ENCODE measurements at places on chromosomes 3 and 15. TPM values are rescaled to one million over a fixed set of nuclear protein-coding genes. Genes with fewer than 3 reads are reported as not detected.

- H3K4me3 ChIP-seq, result peak overlapping the region; percentile 76
- peaks cover 14% of the 10 kb centered on the region for H3K4me1 ChIP-seq
- H3K36me3 ChIP-seq, result no peaks in the 10 kb centered on the region
- H3K27me3 ChIP-seq, result peaks cover 5% of the 10 kb centered on the region
- H3K27ac ChIP-seq, result no peak overlapping the region
Observed at GRCh38 chr3:32177702-32178198, 60.7 kb upstream of the CMTM8 start.

DNA sequence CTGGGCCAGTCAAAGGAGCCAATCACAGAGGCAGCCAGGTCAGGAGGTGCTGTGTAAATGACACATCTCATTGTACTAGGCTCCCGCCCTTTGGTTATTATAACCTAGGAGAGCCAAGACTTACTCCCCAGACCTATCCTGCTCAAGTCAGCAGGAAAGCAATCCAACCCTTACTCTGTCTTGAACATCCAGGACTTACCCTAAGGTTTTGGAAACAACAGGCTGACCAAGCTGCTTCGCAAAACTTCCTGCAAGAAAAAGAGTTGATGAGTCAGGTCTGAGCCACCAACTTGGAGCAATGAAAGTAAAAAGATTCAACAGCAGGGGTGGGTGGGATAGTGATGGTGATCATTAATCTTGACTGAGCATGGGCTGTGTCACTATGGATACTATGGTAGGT, 144.4 kb downstream of the MYLK start:
- peaks cover 3% of the 10 kb centered on the region for H3K27me3 ChIP-seq
- H3K36me3 ChIP-seq, result no peaks in the 10 kb centered on the region
- H3K4me1 ChIP-seq, result no peaks in the 10 kb centered on the region
- no peak overlapping the region for H3K27ac ChIP-seq
- H3K4me3 ChIP-seq, result no peak overlapping the region

- H3K4me3 ChIP-seq, result no peak overlapping the region
- no peaks in the 10 kb centered on the region for H3K27me3 ChIP-seq
- DNase-seq, result no peak
- no peaks in the 10 kb centered on the region for H3K4me1 ChIP-seq
- H3K27ac ChIP-seq, result no peak overlapping the region
- H3K36me3 ChIP-seq, result no peaks in the 10 kb centered on the region
Observed at GRCh38 chr15:94125156-94125555, 106.2 kb upstream of the MCTP2 start.

GRCh38 chr3:10188804-10189556, 24.3 kb downstream of the IRAK2 start:
- no peaks in the 10 kb centered on the region for H3K36me3 ChIP-seq
- H3K4me1 ChIP-seq, result peaks cover 84% of the 10 kb centered on the region
- no peak for DNase-seq
- peak overlapping the region; percentile 65 for H3K4me3 ChIP-seq

DNA sequence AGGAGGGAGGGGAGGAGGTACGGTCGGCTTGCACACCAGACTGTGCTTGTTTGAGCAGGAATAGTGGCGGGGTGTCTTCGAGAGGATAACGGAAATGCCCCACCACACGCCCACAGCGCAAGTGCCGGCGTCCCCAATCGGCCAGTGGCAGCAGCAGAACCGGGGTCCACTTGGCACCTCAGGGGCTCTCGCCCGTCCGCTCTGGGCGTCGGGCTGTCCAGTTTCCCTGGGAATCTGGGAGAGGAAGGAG, 53.7 kb downstream of the CCDC54 start:
- peak overlapping the region; percentile 84 for H3K4me3 ChIP-seq
- peak; percentile 38 for DNase-seq

DNA sequence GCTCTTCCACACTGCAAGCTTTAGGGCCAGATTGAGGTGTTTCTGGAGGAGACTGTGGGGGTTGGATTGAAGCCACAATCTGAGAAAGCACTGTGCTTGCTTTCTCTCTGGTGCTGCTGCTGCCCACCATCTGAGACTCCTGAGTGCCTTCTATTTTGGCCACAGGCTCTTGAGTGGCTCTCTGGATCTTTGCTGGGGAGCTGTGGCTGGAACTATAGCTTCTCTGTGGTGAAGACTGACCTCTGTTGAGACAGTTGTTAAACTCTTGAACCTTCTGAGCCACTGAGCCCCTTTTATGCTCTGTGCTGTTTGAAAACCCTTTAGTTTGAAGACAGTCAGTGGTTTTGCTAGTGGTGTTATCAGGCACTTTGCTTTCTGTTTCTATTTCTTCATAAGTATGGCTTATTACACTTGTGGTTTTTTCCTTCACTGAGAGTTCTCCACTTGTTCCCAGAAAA, 108.7 kb upstream of the TSPAN3 start:
- H3K4me3 ChIP-seq, result peak overlapping the region; percentile 56
- peak overlapping the region; percentile 26 for H3K27ac ChIP-seq

DNA sequence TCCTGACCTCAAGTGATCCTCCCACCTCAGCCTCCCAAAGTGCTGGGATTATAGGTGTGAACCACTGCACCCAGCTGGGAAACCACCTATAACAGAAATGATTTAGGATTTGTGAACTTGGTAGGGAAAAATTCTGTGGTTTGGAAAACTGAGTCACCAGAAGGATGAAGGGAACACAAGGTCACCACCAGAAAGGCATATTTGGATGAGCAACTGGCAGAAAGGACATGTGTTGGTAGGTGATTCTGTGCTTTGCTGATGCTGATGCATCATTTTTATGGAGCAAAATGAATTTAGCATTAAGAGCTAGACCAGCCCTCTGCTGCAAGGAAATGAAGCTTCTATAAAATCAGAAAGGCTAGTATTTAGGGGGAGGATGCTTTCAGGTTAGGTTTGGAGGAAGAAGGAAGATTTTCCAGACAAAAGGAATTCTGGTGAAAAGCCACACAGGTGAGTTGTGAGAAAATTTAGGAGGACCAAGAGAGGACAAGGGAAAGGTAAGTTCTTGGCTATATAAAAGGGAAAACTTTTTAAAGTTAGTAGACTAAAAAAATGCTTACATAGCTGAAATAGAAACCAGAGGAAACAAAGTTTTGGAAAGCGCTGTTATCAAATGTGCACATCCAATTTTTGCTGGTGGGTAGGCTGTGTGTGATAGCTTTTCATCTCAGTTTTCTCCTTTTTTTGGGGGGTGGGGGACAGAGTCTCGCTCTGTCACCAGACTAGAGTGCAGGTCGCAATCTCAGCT, 3.6 kb downstream of the PXK start:
- peaks cover 49% of the 10 kb centered on the region for H3K4me1 ChIP-seq
- no peak for DNase-seq
- H3K36me3 ChIP-seq, result peaks cover 14% of the 10 kb centered on the region
- peak overlapping the region; percentile 73 for H3K27ac ChIP-seq

GRCh38 chr3:13166243-13167063, 93.2 kb upstream of the IQSEC1 start:
- H3K4me3 ChIP-seq, result no peak overlapping the region
- H3K27ac ChIP-seq, result no peak overlapping the region
- no peaks in the 10 kb centered on the region for H3K4me1 ChIP-seq
- no peaks in the 10 kb centered on the region for H3K27me3 ChIP-seq
- H3K36me3 ChIP-seq, result no peaks in the 10 kb centered on the region
- no peak for DNase-seq

DNA sequence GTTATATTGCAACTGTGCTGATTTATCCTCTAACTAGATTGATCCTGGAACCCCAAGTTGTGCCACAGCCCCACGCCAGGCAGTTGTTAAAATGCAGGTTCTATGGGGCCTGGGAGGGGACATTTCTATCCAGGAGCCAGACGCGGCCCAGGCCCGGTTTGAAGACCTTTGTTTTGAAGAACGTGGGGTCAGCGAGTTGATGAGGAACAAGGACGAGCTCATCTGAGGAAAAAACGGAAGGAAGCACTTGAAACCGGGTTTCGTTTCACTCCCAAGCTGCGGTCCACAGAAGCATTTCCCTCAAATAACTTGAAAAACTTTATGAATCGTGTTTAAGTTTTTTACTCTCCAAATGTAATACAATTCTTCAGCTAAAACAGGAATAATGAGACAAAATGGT, 76.4 kb downstream of the CHSY1 start:
- H3K4me3 ChIP-seq, result no peak overlapping the region
- DNase-seq, result no peak
- H3K27me3 ChIP-seq, result no peaks in the 10 kb centered on the region
- H3K4me1 ChIP-seq, result peaks cover 24% of the 10 kb centered on the region

GRCh38 chr3:108661699-108662098, 72.2 kb downstream of the DZIP3 start:
- H3K27ac ChIP-seq, result no peak overlapping the region
- H3K36me3 ChIP-seq, result no peaks in the 10 kb centered on the region
- H3K4me1 ChIP-seq, result peaks cover 2% of the 10 kb centered on the region
- no peak for DNase-seq

DNA sequence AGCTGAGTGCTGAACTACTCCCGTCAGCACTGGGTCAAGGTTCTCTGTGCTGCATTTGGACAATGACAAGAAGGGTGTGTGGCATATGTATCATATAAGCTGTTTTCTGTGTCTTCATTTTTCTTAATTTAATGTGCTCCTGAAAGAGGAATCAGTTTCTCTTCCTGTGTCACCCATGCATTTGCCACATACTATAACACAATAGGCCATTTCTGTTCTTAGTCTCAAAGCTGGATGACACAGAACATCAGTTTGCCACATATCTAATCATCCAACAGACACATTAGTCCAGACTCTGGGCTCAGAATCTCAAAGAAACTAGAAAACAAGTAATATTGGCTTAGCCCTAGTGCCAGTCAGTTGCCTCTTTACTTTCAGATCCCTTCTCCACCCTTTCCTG, 34.1 kb downstream of the CEP19 start:
- no peaks in the 10 kb centered on the region for H3K27me3 ChIP-seq
- no peaks in the 10 kb centered on the region for H3K36me3 ChIP-seq
- DNase-seq, result no peak
- no peak overlapping the region for H3K27ac ChIP-seq

DNA sequence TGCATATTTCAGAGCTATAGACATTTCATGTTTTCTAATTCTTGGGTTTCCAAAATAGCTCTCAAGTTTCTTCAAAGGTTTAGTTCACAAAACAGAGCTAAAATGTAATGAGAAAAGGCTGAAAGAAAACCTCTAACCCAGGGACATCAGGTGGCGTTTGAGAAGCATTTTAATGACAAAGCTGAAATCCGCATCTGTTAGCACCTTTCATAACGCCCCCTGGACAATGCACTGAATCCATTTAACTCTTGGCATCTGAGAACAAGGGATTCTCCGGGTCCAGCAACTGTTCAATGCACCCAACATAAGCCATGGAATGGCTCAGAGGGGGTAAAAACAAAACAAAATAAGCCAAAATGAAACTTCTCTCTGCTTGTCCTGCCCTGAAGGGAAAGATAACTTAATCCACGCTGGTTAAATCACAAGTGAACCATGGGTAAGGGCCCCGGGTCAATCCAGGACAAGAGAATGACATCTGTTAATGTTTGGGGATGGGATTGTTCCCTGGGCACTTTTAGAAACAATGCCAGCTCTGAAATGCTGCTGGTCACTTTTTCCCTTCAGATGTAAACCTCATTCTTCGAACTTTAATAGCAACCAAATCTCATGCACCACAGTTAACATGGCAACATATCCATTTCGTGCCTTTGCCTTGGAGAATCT, 466.2 kb upstream of the ADAMTS9 start:
- peaks cover 2% of the 10 kb centered on the region for H3K36me3 ChIP-seq
- no peaks in the 10 kb centered on the region for H3K27me3 ChIP-seq
- no peak overlapping the region for H3K27ac ChIP-seq
- no peaks in the 10 kb centered on the region for H3K4me1 ChIP-seq

- no peak overlapping the region for H3K27ac ChIP-seq
- no peaks in the 10 kb centered on the region for H3K4me1 ChIP-seq
- no peaks in the 10 kb centered on the region for H3K27me3 ChIP-seq
- H3K4me3 ChIP-seq, result no peak overlapping the region
Observed at GRCh38 chr15:71444866-71445590, 329.8 kb downstream of the THSD4 start.

DNA sequence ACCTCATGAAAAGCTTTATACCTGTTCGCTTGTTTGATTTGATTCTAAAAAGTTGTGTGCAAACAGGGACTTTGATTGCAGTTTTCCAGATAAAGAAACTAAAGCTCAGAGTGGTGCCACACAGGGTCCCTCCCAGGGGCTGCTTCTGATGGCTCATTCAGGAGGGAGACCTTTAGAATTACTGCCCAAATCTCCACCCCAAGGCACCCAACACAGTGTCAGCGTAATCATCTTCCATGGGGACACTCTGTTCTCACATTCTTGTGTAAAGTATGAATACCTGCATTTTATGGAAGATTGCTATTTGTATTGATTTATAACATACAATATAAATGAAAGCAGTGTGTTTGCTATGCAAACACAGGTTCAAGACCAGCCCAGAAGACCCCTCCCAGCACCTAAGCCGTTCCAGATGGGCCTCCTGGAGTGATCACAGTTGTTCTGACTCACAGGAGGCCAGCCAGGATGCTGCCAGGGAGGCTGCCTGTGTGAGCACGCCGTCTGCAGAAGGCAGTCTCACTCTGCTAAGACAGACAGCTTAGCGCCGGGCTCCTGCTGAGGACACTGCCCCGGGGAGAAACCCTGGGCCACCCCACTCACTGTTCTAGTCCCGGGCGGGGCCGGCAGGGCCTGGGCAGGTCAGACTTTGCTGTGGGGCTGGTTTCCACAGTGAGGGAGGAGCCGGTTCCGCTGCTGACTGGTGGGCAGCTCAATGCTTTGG, 185.6 kb downstream of the FAM43A start:
- H3K4me3 ChIP-seq, result no peak overlapping the region
- H3K27ac ChIP-seq, result no peak overlapping the region
- no peak for DNase-seq
- H3K36me3 ChIP-seq, result no peaks in the 10 kb centered on the region
- H3K27me3 ChIP-seq, result peaks cover 17% of the 10 kb centered on the region
- no peaks in the 10 kb centered on the region for H3K4me1 ChIP-seq

DNA sequence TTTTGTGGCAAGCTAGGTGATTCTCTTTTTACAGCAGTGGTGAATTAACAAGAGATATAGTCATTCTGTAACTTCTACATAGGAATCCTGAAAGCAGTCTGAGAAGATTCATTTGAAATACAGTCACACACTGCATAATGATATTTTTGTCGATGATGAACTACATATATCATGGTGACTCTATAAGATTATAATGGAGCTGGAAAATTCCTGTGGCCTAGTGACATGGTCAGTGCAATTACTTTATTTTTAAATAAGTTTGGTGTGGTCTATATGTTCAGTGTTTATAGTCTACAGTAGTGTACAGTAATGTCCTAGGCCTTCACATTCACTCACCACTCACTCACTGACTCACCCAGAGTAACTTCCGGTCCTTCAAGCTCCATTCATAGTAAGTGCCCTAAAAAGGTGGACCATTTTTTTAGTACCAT, 511.4 kb upstream of the MCTP2 start:
- DNase-seq, result no peak
- H3K4me3 ChIP-seq, result no peak overlapping the region
- no peaks in the 10 kb centered on the region for H3K4me1 ChIP-seq
- no peaks in the 10 kb centered on the region for H3K36me3 ChIP-seq
- no peak overlapping the region for H3K27ac ChIP-seq
- no peaks in the 10 kb centered on the region for H3K27me3 ChIP-seq

GABRB3 gene
- not detected for total RNA-seq

TMC3 gene
- not detected for total RNA-seq

MESP2 gene
- not detected for total RNA-seq

GP9 gene
- total RNA-seq, result not detected

PTPRG gene
- total RNA-seq, result 0.31 TPM

Measured in activated T-cell treated with anti-CD3 and anti-CD28 coated beads, Interleukin-2, amount 50 U/mL, for 72 hours (primary cell).